ENCODE measurements at places on chromosomes 4 and X.

DNA sequence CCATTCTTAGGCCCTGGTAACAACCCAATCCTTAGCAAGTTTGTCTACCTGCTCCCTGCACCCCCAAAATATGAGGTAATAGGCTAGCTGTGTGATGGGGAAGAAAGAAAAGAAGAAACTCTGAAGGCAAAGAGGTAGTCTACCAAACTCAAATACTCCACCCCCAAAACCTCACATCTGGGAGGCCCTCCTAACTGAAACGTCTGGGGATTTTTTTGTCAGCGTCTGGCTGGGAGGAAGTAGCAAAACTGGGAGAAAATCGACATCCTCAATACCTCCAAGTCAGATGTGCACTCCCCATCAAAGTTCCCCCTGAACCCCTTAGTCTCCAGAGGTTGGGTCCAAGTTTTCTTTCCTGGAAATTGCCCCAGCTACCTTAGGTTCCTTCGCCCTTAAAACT, 1.0 kb downstream of the LAMP2 start:
- DNase-seq = no peak

GRCh38 chr4:137576446-137576845, 44.2 kb upstream of the PCDH18 start:
- no peak for DNase-seq

GRCh38 chrX:2784026-2784425, 32.2 kb downstream of the XG start:
- DNase-seq = no peak

- DNase-seq = no peak
Observed at GRCh38 chr4:119933606-119934005, 133.0 kb downstream of the MAD2L1 start.

GRCh38 chr4:13240066-13240465, 244.1 kb downstream of the RAB28 start:
- DNase-seq = no peak

DNA sequence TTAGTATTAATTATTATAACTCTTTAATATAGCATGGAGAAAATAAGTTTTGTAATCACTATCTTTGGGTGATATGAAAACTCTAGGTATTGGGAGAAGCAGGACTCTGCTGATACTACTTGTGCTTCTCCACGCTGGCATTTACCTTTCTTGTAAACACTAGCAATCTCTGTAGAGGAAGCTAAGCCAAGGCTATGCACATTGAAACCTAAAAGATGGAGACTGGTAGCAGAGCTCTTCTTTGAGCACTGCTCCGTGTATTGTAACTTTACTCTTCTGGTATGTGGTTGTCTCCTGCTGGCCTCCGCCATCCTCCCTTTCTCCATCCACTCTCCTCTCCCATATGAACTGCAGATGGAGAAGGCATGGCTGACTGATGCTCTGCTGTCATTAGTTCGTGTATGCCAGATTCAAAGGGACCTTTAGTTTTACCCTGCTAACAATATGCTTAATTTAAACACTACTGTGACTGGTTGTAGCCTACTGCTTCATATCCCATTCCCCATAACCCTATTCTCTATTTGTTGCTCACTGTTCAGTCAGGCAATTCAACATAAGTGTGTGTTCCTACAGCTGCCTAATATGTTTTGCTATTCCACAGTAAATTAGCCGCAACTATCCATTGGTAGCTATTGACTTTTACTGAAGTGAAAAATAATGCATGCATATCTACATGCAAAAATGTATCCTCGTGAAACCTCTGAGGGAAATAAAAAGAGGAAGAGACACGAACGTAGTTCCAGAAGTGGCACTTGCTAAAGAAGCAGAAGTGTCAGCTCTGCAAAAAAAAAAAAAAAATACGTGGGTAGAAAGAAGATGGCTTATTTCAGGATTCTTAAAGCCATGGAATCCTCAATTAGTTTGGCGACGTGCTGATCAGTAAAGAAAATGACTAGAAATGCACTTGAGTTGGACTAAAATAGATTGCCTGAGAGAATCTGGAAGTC, 55.6 kb upstream of the CCSER1 start:
- DNase-seq = no peak

DNA sequence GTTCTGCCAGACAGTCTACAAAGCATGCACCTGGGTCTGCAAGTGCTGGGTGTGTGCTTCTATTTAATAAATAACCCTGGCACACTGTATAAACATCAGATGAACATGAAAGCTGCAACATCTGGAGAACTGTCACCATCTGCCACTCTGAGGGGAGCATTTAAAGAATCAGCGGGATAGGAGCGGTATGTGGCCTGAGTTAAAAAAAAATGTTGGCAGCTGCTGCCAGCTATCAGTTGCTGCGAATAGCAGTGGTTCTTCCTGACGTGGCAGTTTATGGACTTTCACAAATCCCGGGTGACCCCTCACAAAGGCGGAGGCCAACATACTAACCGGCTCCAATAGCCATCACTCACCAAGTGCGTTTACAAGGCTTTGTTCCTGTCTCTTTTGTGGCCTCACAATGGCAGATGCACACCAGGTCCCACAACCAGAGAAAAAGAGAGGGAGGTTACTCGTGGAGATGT, 95.1 kb downstream of the RASL11B start:
- no peak for DNase-seq

DNA sequence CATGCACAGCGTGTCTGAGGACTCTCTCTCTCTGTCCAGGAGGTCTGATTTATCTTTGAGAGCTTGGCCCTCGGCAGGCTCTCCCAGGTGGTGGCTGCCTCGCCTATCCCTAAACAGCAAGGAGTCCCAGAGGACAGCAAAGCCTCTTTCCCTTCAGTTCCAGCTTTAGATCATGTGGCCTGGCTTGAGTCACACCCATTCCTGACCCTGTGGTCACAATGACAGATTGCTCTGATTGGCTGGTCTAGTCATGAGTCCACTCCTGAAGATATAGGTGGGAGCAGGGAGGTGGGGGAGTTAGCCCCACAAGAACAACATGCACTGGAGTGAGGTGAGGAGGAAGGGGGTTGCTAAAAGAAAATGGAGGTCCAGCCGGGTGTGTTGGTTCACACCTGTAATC, 12.1 kb upstream of the PORCN start:
- no peak for DNase-seq

DNA sequence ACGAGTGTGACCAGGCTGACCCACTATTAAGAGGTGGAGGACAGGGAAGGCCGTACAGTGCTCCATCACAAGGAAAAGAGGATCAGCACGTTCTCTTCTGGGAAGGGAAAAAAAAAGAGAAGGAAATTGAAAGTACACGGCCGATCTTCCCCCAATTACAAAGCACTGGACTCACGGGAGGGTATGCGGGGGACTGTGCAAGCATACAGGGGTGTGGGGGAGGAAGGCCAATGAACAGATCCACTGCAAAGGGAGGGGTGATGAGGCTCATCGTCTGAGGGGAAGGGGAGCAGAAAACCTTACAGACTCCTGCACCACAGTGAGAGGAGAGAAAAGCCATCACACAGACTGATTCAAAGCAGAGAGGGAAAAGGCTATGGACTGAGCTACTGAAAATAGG, 1.1 kb downstream of the ELK1 start:
- no peak for DNase-seq

DNA sequence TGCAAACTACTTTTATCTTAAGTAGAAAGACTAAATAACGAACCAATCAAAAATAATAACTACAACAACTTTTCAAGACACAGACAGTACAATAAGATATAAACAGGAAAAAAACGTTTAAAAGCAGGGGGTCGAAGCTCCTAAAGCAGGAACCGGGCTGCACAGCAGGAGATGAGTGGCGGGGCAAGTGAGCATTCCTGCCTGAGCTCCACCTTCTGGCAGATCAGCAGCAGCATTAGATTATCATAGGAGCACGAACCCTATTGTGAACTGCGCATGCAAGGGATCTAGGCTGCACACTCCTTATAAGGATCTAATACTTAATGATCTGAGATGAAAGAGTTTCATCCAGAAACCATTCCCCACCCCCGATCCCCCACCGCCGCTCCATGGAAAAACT, 146.2 kb downstream of the TEX11 start:
- DNase-seq = no peak

DNA sequence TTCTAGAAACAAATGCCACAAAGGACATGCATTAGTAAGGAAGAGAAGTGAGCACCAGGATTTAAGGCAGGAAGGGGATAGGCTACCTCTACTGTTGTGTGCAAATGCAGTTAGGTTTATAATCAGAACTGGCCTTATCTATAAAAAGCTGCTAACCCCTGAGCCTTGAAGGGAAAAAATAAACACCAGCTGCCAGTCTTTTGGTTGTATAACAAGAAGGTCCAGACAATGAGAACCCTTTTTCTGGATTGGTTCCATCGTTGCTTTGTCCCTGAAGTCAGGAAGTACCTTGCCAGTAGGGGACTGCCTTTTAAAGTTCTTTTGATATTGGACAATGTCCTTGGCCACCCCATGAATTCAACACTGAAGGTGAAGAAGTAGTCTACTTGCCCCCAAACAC, 126.7 kb upstream of the OTUD4 start:
- DNase-seq = no peak

DNA sequence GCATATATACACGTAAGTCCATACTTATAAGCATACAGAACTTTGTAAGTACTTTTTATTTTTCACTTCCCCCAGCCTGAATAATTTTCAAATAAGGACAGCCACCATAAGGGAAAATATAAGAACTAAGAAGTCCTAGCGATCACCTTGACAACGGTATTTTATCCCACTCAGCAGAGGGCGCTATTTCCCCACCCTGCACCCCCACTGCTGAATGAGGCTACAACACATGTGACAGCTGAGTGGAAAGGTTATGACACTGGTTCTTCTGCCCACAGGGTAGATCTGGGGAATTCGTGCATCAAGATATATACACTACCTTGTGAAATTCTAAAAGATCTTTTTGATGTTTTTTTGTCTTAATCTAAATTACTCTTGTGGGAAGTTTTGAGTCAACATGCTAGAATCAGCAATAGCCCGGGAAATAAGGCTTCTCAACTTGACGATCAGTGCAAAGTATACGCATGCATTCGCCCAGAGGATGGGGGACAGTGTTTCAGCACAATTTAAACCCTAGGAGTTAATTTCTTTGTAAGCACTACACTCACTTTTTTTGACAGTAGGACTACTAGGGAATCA, 151.5 kb downstream of the CORIN start:
- DNase-seq = no peak

GRCh38 chrX:141894733-141895132, 9.0 kb upstream of the MAGEC1 start:
- DNase-seq = no peak

DNA sequence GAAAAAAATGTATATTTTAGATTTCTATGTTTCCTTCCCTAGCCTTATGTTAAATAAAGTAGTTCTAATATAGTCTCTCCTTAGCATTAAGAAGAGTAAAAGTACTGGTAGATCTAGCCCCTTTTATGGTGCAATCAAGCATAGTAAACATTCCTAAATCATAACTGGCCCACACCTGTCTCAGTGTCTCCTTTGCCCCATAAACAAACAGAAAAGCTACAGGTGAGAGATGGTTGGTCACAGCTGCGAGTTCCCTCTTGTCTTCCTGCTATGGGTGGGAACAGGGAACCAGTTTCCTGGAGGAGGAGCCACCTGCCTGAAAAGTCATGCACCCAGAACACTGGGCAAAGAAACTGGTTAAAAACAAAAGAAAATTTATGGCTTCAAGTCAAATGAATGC, 16.6 kb downstream of the SOWAHB start:
- DNase-seq = peak; percentile 92

DNA sequence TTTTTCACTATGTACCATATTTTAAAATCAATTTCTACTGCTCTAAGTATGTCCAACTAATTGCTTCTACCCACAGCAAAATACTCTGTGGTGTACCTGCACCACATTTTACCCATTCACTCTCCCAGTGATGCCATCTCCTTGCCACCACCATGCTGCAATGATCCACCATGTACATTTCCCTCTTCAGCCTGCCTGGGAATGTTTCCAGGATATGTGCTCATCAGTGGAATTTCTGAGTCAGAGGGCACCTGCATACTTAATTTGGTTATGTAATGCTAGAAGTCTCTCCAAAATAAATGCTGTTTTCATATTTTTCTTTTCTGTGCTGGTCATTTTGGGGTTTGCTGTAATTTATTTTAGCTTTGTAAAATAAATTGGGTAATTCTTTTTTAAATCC, 33.2 kb upstream of the OCIAD2 start:
- peak; percentile 75 for DNase-seq

GRCh38 chr4:158824425-158825274, 55.8 kb downstream of the FNIP2 start:
- DNase-seq = no peak

GRCh38 chr4:25756503-25756902, 100.9 kb downstream of the SLC34A2 start:
- DNase-seq = no peak

GRCh38 chrX:45591650-45592049, 391.0 kb upstream of the DIPK2B start:
- DNase-seq = no peak

GRCh38 chr4:26937567-26937966, 76.9 kb downstream of the STIM2 start:
- DNase-seq = no peak

- no peak for DNase-seq
Observed at GRCh38 chrX:115650916-115651315, 89.9 kb downstream of the PLS3 start.

- DNase-seq = no peak
Observed at GRCh38 chr4:66357316-66357715, 687.0 kb upstream of the EPHA5 start.

Data from epithelial cell of prostate (primary cell).